ENCODE measurements at places on chromosomes 11 and 22. TPM values are rescaled to one million over a fixed set of nuclear protein-coding genes. Genes with fewer than 3 reads are reported as not detected.

- H3K27me3 ChIP-seq: peaks cover 1% of the 10 kb centered on the region
- peaks cover 44% of the 10 kb centered on the region for H3K4me1 ChIP-seq
- DNase-seq: no peak
- H3K4me3 ChIP-seq: no peak overlapping the region
- H3K27ac ChIP-seq: no peak overlapping the region
Measured at GRCh38 chr22:26556904-26557303, 33.0 kb downstream of the TPST2 start.

- H3K36me3 ChIP-seq: peaks cover 14% of the 10 kb centered on the region
- no peak overlapping the region for H3K4me3 ChIP-seq
Measured at GRCh38 chr11:7635137-7635536, 38.2 kb downstream of the CYB5R2 start.

DNA sequence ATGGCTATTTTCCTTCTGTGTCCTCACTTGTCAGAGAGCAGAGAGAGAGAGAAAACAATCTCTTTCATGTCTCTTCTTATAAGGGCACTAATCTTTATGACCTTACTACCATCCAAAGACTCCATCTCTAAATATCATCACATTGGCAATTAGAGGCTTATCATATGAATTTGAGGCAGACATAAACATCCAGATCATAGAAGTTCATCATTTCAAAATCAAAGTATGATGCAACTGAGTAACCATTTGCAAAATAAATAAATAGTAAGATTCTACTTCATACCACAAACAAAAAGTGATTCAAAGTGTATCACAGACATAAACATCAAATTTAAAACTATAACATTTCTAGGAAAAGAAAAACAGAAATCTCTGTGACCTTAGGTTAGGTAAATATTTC, 504.7 kb upstream of the ARHGAP42 start:
- no peaks in the 10 kb centered on the region for H3K27me3 ChIP-seq
- no peak overlapping the region for H3K27ac ChIP-seq
- no peak for DNase-seq

DNA sequence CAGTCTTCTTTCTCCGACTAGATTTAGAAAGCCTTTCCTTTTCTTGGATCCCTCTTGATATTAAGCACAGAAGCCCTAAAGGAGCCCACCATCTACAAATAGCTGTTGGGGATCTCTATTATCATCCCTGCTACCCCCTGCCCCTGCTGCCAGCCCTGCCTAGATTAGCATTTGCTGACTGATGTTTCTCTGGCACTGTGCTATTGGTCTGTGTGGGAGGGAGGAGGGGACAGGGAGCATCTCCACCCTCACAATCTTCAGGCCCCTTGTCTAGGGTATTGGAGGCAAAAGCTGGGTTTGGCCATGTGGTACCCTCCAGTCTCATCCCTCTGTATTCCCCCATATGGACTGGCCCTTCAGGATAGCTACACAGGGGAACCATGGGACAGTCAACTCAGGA, 6.2 kb downstream of the USH1C start:
- DNase-seq: no peak
- no peaks in the 10 kb centered on the region for H3K36me3 ChIP-seq
- H3K27me3 ChIP-seq: peaks cover 41% of the 10 kb centered on the region
- H3K4me3 ChIP-seq: no peak overlapping the region
- H3K4me1 ChIP-seq: no peaks in the 10 kb centered on the region
- no peak overlapping the region for H3K27ac ChIP-seq

Gene FOLR1
- not detected for total RNA-seq

DNA sequence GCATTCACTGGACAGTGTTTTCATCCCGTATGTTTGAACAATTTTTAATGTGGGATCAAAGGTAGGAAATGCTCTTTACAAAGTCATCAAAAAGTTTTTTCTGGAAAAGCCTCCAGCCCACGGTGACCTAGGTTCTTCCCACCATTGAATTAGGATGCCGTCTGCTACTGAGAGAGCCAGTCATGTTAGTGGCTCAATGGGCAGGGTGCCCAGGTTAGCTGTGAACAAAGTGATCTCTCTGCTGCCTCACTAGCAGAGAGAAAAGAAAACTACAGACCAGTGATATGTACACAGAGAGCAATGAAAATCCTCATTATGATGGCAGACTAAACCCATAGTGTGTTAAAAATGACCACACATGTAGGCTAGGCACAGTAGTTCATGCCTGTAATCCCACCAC, 32.4 kb downstream of the KCNQ1 start:
- H3K27me3 ChIP-seq: peaks cover 19% of the 10 kb centered on the region
- no peak overlapping the region for H3K4me3 ChIP-seq
- H3K36me3 ChIP-seq: peaks cover 6% of the 10 kb centered on the region
- no peak for DNase-seq

GRCh38 chr11:81036168-81036870, 1595.5 kb upstream of the TENM4 start:
- H3K27ac ChIP-seq: no peak overlapping the region
- DNase-seq: no peak

DNA sequence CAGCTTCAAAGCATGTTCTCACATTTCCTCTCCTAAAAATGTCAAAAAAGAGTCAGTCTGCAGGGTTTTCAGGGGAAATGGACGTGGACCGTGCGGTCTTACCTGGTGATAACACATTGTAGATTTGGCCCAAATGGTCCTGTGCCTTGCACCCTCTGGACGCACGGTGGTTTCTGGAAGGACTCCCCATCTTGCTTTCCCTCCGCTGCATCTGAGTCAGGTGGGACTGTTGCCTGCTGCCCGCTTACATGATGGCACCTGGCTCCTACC, 1290.1 kb downstream of the TBC1D22A start:
- H3K4me1 ChIP-seq: no peaks in the 10 kb centered on the region
- H3K4me3 ChIP-seq: no peak overlapping the region
- no peaks in the 10 kb centered on the region for H3K27me3 ChIP-seq
- peaks cover 19% of the 10 kb centered on the region for H3K36me3 ChIP-seq

DNA sequence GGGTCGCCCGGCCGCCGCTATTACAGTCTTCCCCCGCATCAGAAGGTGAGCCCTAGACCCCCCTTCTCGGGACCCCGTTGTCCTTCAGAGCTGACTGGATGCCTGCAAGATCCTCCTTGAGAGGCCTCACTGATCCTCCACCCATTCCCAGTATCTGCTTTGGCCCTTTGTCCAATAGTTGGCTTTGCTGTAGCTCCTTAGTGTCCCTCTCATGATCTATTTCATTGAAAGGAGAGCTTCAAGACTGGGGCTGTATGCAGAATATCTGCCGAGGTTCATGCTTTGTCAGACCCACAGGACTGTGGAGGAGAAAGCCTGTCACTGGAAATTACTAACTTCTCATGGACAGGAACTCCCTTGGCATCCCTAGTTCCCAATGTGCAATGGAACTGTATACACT, 499 bp downstream of the DLAT start:
- H3K4me3 ChIP-seq: peak overlapping the region; percentile 97
- DNase-seq: peak; percentile 13
- peak overlapping the region; percentile 96 for H3K27ac ChIP-seq
- H3K4me1 ChIP-seq: peaks cover 18% of the 10 kb centered on the region
- H3K27me3 ChIP-seq: no peaks in the 10 kb centered on the region
- peaks cover 19% of the 10 kb centered on the region for H3K36me3 ChIP-seq

GRCh38 chr11:128190312-128190711, 397.0 kb downstream of the ETS1 start:
- no peak for DNase-seq
- peaks cover 17% of the 10 kb centered on the region for H3K4me1 ChIP-seq
- H3K27ac ChIP-seq: no peak overlapping the region
- peaks cover 10% of the 10 kb centered on the region for H3K36me3 ChIP-seq

Data from HFFc6 (cell line).